AG04449 (cell line): ENCODE measurements at places on chromosomes 11 and 22.

DNA sequence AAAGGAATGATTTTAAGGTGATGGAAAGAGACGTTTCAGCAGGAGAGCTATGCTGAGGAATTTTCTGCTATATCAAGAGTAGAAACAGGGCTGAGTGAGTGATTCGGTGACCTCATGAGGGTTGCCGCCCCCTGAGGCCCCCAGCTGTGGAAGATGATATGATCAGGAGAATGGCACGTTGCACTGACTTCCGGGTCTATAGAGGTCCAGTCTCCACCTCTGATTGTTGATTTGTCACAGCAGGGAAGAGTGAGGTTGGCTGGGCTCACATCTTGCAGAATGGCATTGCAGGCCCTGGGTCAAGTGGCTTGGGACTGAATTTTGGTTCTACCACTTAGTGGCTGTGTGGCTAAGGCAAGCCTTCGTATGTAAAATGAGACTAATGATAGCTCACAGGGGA is 205.1 kb downstream of the SNX19 start:
- DNase-seq: no peak

- DNase-seq: no peak
Observed at GRCh38 chr11:121110871-121111724, 10.1 kb downstream of the TECTA start.

DNA sequence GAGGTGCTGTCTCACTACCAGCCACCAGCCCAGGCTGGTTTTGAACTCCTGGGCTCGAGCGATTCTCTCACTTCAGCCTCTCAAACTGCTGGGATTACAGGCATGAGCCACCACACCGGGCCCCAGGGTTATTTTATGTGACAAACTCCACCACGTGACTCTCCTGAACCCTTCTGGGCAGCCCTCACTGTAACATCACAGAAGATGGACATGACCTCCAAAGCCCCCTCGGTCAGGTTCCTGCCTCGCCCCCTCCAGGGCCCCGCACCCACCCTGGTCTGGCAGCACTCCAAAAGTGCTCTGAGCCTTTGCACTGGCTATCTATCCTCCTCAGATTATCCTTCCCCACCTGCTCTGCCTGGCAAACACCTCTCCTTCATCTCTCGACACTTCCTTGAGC is 43.3 kb downstream of the RIBC2 start:
- DNase-seq: no peak

DNA sequence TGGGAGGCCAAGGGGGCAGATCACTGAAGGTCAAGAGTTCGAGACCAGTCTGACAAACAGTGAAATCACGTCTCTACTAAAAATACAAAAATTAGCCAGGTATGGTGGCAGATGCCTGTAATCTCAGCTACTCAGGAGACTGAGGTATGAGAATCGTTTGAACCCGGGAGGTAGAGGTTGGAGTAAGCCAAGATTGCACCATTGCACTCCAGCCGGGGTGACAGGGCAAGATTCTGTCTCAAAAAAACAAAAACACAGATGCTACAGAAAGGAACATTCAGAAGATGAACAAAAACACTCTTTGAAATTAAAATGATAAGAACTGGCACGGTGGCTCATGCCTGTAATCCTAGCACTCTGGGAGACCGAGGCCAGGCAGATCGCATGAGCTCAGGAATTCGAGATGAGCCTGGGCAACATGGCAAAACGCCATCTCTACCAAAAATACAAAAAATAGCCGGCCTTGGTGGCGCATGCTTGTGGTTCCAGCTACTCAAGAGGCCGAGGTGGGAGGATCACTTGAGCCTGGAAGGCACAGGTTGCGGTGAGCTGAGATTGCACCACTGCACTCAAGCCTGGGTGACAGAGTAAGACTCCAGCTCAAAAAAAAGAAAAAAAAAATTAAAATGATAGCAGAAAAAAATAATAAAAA is 8.5 kb downstream of the RAB6A start:
- no peak for DNase-seq

GRCh38 chr22:48179571-48180546 is 1417.4 kb downstream of the TBC1D22A start:
- no peak for DNase-seq

DNA sequence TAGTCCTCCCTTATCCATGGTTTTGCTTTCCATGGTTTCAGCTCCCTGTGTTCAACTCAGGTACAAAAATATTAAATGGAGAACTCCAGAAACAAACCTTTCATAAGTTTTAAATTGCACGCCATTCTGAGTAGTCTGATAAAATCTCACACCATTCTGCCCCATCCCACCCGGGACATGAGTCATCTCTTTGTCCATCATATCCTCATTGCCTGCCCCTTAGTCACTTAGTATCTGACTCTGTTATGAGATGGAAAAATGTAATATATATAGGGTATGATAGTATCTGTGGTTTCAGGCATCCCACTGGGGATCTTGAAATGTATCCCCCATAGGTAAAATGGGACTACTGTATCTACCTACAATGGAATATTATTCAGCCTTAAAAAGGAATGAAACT is 35.5 kb upstream of the FGF3 start:
- DNase-seq: no peak

DNA sequence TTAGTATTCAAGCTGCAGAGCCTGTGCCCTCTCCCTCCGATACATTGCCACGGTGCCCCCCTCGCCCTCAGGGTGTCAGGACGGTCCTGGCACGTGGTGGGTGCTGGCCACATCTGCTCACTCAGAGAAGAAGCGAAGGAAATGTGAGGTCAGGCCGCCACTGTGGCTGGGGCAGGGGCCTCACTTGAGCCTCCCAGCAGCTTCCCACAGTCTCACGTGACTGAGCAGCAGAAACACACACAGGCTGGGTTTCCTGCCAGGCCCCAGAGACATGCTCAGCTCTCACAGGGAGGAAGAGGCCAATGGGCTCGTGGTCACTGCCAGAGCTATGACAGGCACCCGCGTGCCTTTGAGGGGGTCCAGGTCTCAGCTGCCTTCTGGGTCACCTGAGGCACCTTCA is 37.9 kb upstream of the PRR5 start:
- no peak for DNase-seq

DNA sequence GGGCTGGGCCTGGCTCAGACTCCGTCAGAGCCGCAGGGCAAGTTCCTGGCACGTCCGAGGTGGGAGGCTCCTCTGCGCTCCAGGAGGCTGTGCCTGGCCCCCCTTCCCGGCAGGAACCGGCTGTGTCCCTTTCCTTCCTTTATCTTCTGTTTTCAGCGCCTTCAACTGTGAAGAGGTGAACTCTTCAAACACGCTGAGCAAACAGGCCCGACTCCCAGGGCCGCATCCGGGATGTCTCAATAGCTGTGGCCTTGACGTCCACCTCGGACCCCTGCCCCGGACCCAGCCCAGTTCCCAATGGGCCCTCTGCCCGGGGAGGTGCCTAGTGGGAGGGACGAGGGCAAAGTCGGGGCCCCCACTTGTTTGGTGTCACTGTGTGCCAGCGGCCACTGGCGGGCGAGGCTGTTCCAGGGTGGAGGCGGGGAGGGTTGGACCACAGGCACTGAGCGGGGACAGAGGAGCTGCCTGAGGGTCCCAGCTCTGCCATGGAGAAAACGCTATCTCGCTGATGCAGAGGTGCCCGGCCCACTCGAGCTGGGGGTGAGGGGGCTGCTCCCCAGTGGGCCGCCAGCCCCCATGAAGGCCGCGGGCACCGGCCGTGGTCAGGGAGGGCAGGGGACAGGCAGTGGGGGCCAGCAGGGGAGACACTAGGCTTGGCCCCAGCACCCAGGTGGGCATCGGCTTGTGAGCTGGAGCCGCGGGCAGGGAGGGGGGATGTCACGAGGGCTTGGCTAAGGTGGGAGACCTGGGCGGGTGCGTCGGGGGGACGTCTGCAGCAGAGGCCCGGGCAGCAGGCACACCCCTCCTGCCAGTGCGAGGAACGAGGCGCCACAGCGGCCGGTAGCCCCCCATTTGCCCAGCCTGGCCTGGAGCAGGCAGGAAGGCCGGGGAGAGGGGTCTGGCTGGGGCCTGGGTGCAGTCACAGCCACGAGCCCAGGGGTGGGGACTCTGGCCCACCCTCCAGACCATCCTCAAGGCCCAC is 2.7 kb upstream of the MUC5B start:
- no peak for DNase-seq

DNA sequence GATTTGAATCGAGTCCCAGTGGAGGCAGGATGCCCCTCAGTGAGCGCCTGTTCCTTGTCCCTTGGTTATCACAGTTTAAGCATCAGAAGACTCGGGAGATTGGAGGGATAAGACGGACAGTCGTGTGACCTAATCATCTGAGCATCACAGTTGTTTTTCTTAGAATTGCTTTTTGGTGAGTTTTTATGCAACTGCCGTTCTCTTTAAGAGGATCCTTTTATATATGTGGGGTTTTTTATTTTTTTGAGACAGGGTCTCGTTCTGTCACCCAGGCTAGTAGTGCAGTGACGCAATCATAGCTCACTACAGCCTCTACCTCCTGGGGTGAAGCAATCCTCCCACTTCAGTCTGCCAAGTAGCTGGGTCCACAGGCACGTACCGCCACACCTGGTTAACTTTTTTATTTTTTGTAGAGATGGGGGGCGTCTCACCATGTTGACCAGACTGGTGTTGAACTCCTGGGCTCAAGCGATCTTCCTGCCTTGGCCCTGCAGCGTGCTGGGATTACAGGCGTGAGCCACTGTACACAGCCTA is 16.5 kb downstream of the NUP50 start:
- no peak for DNase-seq
